ENCODE measurements at places on chromosomes 7 and 10.

DNA sequence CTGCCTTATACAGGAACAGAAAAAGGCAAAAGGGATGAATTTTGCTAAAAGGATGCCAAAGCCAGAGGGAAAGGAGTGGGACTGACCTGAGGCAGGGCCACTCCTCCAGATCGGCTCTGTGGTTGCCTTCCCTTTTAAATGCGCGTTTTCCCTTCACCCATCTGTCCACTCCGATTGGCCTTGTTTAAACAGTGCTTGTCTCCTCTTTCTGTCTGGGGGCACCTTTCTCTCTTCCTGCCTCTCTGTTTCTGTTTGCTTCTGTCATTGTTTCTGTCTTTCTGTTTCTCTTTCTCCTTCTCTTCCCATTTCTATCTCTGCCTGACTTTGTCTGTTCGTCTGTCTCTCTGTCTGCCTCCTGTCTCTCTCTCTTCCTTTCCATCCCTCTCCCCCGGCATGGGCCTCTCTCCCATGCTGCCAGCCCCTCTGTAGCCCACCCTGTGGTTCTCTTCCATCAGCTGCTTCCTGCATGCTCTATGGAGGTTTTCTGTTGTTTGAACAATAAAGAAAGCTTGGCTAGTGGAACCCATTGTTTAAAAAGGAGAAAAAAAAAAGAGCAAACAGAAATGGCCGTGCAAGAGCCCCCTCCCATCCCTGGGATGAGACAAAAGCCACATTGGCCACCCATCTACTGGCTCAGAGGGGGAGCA is 29.5 kb upstream of the HSPB1 start:
- DNase-seq: no peak

DNA sequence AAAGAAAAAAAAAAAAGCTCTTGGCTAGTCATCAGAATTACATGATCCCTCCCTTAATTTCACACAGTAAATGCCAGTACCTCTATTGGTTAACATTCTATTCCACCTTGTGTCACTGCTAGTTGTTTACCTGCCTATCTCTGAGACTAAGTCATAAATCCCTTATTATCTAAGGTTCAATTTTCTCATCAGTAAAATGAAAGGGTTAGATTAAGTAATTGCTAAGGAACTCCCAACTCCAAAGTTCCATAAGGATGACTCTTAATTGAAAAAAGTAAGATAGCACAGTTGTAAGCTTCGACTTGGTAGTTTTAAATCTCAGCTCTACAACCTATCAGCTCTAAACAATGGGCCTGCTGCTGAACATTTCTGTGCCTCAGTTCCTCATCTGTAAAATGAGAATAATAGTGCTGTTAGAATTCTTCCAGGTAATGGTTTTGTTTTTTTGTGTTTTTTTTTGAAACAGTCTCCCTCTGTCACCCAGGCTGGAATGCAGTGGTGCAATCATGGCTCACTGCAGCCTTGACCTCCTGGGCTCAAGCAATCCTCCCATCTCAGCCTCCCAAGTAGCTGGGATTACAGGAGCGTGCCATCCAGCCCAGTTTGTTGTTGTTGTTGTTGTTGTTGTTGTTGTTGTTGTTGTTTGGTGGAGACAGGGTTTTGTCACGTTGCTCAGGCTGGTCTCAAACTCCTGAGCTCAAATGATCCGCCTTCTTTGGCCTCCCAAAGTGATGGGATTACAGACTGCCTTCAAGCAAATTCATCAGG is 35.6 kb downstream of the SRPK2 start:
- no peak for DNase-seq

DNA sequence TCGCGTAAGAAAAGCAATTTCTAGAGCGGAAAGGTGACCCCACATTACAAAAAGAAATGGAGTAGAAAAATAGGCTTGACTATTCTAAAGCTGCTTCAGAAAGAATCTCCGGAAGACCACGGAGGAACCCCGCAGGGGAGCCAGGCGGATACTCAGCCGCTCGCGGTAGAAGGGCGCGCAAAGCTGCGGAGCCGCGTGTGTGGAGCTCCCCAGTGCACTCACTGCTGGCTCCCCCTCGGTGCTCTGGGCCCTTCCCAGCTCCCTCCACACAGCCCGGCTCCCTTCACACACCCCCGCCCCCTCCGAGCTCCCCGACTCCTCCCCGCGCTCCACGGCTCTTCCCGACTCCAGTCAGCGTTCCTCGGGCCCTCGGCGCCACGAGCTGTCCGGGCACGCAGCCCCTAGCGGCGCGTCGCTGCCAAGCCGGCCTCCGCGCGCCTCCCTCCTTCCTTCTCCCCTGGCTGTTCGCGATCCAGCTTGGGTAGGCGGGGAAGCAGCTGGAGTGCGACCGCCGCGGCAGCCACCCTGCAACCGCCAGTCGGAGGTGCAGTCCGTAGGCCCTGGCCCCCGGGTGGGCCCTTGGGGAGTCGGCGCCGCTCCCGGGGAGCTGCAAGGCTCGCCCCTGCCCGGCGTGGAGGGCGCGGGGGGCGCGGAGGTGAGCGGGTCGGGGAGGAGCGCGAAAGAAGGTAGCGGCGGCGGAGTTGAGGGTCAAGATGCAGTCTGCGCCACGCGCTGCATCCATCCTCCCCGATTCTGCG is at the start of gene STEAP2:
Gene STEAP2 (plus strand): TSS at position 350 of the 758 bp plus-strand sequence. CDS start 13,343 bp downstream, outside the sequence.
- peak; percentile 85 for DNase-seq

DNA sequence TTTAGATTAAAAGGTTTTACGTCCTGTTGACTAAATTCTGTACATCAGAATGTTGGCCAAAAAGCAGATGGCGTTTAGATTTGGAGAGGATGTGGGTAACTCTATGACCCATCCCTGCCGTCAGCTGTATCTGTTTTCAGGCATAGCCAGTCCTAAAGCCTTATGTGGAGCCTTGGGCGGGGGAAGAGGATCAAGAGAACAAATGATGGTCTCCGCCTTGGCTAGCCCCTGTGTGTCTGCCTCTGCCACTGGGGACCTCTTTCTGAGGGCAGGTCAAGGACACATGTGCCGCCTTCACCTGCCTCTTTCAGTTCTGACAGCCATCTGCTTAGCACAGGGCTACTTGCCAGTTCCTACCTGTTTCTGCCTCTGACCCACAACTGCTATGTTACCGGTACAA is 24.1 kb downstream of the PDSS1 start:
- no peak for DNase-seq

GRCh38 chr7:154916856-154917807 is 85.8 kb downstream of the PAXIP1 start:
- no peak for DNase-seq

GRCh38 chr7:38169847-38170246 is 8.2 kb upstream of the STARD3NL start:
- no peak for DNase-seq

DNA sequence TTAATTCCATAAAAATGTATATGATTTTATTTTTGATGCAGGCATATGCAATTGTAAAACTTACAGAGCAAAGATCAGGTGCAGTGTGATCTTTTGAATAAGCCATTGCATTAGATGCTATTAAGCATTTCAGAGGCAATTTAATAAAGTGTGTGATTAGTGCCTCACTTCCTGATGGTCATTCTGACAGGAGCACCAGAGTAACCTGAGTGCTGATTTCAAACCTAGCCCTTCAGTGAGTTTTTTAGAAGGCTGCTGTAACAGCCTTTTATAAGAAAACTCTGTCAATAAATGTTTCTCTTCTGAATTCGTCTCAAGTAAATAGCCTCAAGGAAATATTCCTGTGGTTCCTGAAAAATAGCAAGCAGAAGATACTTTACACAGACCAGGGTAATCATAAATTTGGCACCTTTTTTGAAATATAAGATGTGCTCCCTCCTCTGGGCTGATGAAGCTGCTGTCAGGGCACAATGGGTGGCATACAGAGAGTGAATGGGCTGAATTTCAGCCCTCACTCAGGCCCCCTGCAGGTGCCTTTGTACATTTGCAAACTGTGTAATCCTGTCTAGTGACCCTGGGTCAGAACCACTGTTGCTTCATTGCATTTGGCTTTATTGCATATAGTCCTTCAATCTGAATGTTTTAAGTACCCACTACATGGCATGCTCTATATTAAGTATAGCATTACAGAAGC is 193.7 kb upstream of the CSTF2T start:
- peak; percentile 30 for DNase-seq

DNA sequence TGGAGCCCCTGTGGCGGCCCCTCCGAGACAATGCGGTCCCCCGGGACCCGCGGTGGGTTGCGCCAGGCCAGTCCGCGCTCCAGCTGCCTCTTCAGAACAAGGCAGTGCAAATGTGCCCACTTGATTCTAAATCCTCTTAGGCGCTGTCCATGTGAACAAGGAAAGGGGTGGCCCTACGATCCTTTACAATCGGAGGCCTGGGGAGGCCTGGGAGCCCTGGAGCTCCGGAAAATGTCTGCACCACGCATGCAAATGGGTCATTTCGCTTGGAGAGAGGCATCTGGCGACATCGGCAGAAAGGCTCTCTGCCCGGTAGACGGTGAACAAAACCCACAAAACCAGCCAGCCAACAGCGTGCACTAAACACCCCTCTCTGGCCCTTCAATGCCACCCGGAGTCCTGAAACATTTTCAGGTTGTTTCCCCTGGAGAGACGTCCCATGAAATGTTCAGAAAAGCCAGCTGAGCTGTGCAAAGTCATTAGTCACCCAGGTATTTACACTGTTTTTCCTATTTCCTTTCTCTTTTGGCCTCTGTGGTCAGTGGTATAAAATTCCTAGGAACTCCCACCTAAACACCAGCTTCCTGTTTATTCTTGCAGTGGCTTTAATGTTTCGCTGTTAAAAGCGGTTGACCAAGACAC is 102.8 kb upstream of the ZNF438 start:
- peak; percentile 58 for DNase-seq

DNA sequence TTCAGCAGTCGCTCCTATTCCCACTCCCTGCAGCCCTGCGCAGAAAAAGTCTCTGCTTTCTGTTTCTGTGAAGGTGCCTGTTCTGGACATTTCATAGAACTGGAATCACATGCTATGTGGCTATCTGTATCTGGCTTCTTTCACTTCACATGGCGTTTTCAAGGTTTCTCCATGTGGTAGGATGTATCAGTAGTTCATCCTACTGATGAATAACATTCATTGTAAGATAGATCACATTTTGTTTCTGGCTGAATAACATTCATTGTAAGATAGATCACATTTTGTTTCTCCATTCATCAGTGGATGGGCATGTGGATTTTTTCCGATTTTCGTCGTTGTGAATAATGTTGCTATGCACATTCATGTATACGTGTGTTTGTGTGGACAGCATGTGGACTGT is 44.5 kb downstream of the HSPA12A start:
- DNase-seq: no peak

GRCh38 chr7:2120841-2121830 is 111.6 kb downstream of the MAD1L1 start:
- DNase-seq: no peak

DNA sequence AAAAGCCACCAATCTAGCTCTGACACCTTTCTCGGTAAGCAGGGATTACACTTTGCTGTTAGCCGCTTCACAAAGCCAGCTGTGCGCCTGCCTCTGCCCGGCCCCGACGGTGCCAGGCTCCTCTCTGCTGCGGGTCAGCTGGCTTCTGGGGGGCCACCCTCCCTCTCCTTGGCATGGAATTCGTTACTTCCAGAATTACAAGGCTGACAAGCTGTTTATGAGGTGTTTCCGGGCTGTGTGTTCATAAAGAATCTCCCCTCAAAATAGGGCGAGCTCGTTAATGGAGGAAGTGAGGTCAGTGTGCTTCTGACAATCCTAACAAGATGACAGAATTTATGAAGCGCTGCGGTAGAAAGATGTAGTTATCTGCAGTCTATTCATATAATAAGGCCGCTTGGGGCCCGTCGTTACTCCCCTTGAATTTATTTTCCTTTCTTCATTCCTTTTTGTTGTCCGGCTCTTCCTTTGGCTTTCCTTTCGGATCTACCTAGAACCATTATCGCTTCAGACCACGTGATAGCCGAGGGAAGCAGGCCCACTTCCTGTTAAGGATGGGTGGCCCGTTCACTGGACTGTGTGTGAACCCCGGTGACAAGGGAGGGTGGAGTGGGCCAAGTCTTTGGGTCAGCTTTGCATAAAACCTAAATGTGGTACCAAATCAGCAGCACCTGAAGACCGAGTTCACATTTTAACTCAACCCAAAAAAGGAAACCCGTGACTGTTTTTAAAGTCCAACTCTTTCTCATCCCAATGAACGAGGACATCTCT is 273.0 kb upstream of the YAE1 start:
- DNase-seq: no peak

DNA sequence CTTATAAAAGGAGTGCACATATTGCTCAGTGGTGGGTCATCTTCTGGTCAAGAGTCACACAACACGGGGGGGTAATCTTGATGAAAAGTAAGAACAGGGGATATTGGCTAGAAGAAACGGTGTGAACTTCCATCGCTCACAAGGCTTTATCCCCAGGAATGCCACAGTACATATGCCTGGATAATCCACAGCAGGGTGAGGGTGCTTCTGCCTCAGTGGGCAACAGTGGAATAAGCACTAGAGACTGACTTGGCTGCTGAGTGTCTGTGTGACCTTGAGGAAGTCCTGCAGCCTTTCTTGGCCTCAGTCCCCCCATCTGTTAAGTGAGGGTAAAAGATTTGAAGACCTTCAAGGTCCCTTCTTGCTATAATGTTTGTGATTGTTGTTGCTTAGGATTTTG is 44.9 kb upstream of the SHH start:
- DNase-seq: no peak

DNA sequence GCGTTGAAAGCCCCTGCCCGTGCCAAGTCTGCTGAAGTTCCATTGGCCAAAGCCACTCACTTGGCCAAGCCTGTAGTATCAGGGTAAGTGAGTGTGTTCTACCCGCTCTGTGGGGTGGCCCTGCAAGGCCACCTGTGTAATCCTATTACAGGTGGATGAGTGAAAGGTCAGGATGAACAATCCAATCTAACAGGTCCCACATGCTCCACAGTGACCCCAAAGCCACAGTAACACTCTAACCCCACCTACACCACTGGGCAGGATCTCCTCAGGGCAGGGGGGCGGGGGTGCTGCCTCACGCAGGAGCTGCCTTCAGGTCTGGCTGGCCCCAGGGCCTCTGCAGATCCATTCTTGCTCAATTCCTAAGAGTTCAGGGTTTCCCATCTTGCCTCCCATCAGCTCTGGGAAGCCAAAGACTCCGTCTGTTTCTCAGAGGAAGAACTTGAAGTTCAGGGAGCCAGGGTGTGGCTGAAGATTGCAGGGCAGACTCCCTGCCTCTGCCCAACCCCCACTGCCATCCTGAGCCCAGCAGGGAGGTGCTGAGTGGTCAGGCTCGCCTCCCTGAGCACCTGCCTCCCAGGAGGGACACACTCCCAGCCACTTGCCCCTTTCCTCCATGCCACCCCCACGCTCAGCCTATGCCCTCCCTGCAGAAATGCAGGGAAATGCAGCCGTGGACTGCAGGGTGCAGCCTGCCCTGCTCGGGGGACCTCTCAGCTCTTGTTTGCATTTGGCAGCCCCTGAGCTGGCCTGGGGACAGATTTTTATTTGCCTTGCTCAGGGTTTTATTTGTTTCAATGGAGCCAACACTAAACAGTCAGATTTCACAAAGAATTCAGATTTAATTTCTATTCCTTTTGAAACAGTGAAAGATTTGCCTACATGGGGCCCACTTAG is 9.8 kb upstream of the COMTD1 start:
- DNase-seq: no peak

GRCh38 chr7:28166982-28167715 is 13.4 kb downstream of the JAZF1 start:
- DNase-seq: no peak

DNA sequence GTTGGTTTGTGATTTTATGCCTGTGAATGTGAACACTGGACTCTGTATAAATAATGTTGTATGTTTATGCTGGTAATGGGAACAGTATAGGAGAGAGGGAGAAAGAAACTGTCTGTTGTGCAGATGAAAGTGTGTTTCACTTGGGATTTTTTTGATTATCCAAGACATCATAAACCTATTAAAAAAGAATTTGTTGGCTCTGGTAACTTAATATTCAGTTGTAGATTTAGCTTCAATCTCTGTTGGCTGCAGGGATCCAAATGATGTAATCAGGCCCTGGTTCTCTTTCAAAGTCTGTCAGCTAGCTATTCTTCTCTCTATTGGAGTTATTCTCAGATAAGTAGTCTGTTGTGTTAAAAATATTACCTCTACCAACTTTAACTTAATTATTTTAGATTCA is 168.8 kb upstream of the RHOBTB1 start:
- no peak for DNase-seq
